Transverse colon (tissue), 4 donors: ENCODE measurements at places on chromosomes 7 and 10. TPM values are rescaled to one million over a fixed set of nuclear protein-coding genes. Genes with fewer than 3 reads are reported as not detected.
A peak's percentile ranks its signal among the peaks of the same experiment; 100 is the strongest.

Gene CLDN12
- total RNA-seq = 39.2 TPM

Gene LLCFC1
- not detected for total RNA-seq

Gene DNAJC12
- total RNA-seq = 8.7 TPM

Gene HTR5A
- total RNA-seq = not detected

DNA sequence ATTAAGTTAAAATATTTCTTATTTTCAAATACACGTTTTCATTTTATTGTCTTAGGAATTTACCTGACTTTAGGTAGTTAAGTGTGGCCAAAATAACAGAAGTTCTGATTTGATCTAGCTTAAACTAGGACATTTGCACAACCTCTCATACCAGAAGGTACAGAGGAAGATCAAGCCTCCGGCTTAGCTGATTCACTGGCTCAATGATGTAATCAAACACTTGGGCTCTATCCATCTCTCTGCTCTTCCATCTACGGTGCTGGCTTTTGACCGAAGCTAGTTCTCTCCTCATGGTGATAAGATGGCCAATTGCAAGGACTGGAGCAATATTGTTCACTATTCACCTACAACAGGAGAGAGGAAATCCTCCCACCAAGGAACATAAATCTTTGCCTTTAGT is 12.2 kb upstream of the HYCC1 start:
- H3K27ac ChIP-seq = no peak overlapping the region
- no peak for DNase-seq
- H3K27me3 ChIP-seq = no peaks in the 10 kb centered on the region

GRCh38 chr10:128062331-128062880 is 63.8 kb downstream of the MKI67 start:
- DNase-seq = no peak
- H3K36me3 ChIP-seq = no peaks in the 10 kb centered on the region
- no peaks in the 10 kb centered on the region for H3K4me1 ChIP-seq
- peak overlapping the region; percentile 67 for H3K27ac ChIP-seq
- H3K27me3 ChIP-seq = no peaks in the 10 kb centered on the region

GRCh38 chr10:60377955-60378354 is 11.7 kb downstream of the ANK3 start:
- H3K4me1 ChIP-seq = no peaks in the 10 kb centered on the region
- DNase-seq = no peak
- no peak overlapping the region for H3K27ac ChIP-seq
- no peak overlapping the region for H3K4me3 ChIP-seq
- no peaks in the 10 kb centered on the region for H3K27me3 ChIP-seq

GRCh38 chr7:121382473-121382872 is 13.6 kb downstream of the FAM3C start:
- no peak for DNase-seq
- no peaks in the 10 kb centered on the region for H3K36me3 ChIP-seq

- peaks cover 19% of the 10 kb centered on the region for H3K4me1 ChIP-seq
- no peak overlapping the region for H3K4me3 ChIP-seq
- no peaks in the 10 kb centered on the region for H3K27me3 ChIP-seq
- DNase-seq = no peak
- no peaks in the 10 kb centered on the region for H3K36me3 ChIP-seq
Measured at GRCh38 chr7:15558756-15559155, 3.1 kb downstream of the AGMO start.

DNA sequence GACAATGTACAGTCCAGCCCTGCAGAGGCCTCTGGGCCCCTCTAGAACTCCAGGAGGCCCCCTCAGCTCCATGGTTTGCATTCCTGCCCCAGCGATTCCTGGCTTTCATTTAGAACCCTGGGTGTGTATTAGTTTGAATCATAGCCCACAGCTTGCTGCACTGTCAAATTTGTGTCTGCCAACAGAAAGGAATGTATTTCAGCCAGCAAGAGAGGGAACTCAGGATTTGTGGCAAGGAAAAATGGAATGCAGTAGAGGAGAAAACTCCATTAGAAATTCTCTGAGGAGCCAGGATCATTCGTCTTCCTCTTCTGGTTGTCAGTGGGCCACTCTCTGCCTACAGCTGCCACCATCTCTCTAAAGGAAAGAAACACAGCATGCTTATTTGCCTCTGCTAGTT is 27.9 kb upstream of the WDR11 start:
- no peaks in the 10 kb centered on the region for H3K4me1 ChIP-seq
- peaks cover 3% of the 10 kb centered on the region for H3K27me3 ChIP-seq
- no peak overlapping the region for H3K4me3 ChIP-seq
- H3K27ac ChIP-seq = no peak overlapping the region
- H3K36me3 ChIP-seq = no peaks in the 10 kb centered on the region
